ENCODE measurements at places on chromosomes 5 and 9.

DNA sequence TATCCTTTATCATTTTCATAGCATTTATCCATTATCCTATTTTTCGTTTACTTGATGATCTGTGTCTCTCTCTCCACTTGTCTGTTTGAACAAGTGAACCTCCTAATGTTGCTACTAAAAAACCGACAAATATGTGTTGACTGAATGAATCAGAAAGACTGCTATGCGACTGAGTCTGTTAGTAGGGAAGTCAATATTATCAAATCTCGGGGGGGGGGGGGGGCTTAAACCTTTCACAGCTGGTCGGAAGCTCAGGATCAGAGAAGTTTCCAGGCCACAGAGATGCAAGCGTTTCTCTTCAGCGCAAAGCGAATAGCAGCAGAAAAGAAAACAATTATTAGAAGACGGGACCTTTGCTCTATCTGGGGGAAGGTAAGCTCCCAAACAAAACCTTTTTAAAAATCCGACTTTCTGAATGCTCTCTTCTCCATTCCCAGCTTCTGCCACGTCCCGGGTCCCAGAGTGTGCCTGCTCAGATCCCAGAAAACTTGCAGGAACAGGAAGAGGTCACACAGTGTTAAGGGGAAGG is 412 bp downstream of the RIOK2 start:
- no peak for DNase-seq

DNA sequence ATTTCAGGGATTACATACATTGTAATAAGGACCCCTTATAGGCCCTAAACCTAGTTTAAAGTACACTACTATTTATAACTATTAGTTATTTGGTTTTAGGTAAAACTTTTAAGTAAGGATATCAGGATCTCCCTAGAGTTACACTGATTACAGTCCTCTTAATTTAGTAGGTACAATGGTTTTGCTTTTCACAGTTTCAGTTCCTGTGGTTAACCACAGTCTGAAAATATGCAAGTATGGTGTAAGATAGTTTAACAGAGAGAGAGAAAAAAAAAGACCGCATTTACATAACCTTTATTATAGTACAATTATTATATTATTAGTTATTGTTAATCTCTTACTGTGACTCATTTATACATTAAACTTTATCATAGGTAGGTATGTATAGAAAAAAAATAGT is 725.3 kb upstream of the PTPRD start:
- DNase-seq: no peak

DNA sequence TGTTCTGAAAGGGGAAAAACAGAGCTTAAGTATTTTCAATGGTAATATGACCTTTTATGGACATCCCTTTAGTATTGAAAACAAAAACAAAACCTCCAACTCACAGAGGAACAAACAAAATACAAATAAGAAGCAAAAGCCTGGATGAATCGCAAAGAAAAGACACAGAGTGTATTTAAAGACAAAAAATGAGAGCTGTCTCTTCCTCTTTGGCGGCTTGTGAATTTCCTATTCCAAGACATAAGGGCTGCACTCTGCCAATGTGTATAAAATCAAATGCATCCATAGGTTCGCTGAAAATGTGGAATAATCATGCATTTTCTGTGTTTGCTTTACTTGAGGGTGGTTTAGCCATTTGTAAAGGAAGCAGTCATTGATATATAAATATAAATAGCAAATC is 739.3 kb upstream of the ZNF608 start:
- DNase-seq: no peak

DNA sequence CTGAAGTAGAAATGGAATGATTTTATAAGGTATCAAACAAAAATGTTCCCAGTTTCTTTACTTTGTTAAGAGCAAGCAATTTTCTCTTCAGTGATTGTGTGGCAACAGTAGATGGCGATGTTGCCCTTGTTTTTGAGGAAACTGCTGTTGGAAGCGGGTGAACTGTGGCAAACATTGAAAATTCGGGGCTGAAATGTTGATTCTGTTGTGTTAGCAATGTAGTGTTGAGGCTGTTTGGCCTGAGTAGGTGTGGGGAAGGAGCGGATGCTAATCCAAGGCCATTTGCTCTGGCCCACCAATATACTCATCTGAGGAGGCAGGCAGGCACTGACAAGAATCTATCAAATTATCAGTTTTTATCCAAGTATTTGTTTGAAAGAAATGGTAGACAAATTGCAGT is 129.8 kb downstream of the SLC12A2 start:
- DNase-seq: no peak

DNA sequence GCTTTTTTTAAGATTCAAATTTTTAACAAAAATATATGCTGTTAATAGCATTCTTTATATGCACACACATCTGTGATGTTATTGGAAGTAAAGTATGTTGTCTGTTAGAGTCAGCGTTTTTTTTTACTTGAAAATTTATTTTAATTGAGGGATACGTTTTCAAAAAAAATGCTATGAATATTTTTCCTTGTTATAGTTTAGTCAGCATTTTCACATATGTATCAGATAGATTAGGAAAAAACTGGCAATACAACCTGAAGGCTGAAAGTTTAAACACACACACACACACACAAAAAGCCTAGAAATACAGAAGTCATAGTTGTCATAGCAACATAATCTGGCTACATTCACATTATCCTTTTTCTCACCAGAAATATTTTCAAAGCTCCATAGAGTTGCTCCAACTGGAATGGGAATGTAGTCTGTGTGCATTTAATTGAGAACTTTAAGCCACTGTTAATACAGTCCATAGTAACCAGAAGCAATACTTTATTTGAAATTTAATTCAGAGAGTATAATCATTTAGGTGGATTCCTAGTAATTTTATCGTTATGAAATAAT is 116.6 kb downstream of the CDH12 start:
- no peak for DNase-seq

DNA sequence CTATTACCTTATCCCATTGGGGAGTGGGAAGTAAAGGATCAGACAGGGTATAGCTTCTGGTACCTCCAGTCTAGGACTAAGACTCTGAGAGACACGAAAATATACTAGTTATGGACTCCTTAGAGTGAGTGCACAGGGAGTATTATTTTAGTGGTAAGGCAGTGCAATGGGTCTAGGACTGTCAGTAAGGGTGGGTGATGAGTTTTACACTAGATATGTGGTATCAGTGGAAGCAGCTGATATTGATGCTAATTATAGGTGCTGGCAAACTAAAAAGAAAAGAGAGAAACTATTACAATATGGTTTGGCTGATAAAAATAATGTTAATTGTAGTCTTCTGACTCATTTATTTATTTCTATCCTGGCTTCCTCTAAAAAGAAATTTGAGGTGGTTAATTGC is 118.6 kb downstream of the UNC13B start:
- no peak for DNase-seq

DNA sequence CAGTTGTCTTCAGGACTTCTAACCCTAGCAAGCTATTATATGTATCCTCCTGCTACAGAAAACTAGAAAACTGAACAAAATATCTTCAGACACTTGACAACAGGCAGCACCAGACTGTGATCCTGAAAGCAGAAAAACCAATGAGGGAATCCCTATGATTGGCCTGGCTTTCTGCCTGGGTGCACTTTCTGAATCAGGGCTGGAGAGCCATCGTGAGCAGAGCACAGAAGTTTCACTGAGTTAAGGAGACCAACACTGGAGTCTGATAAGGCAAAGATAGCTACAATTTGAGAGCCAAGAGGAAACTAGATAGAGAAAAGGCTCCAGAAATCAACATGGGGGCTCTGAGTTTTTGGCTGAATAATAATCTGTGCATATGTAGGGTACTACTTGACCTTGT is 106.5 kb downstream of the FANCC start:
- DNase-seq: no peak

DNA sequence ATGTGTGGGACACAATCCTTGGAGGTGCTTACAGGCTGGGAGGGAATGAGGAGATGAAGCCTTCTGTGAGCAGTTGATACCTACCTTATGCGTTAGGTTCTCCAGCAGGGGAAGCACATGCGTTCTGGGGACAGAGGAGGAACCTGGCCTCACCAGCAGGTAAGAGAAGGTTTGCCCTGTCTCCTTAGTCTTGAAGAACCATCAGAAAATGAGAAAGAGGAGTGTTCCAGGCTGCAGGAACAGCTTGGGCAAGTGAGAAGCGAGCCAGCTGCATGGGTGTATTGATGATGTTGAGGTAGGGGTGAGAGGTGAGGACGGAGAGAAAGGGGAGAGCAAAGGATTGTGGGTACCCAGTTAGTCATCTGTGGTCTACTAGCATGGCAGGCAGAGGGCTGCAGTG is 156.9 kb upstream of the MVB12B start:
- DNase-seq: no peak

GRCh38 chr5:115542651-115543364 is 1.8 kb downstream of the FEM1C start:
- DNase-seq: no peak

DNA sequence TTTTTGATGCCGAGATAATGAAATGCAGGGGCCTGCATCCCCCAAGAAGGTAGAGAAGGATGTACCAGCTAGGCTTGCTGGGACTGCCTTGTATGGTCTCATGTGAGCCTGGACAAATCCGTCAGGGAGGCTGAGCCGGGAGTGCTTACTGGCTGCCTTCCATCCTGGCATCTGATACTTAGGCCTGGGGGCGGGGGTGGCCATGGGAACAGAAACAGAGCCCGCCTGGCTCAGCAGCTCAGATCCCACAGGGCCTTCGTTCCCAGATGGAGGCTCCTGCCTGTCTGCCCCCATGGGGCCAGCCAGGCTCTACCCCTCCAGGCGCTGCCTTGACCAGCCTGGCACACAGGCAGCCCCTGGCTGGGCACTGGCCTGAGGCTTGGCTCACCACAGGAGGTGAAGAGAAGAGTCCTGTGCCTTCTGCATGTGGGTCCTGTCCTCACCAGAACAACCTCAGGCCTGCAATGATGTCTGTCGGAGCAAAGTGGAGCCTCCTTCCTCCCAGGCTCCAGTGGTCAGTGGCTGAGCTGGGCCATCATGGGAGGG is 10.5 kb upstream of the SPATA31E1 start:
- no peak for DNase-seq

DNA sequence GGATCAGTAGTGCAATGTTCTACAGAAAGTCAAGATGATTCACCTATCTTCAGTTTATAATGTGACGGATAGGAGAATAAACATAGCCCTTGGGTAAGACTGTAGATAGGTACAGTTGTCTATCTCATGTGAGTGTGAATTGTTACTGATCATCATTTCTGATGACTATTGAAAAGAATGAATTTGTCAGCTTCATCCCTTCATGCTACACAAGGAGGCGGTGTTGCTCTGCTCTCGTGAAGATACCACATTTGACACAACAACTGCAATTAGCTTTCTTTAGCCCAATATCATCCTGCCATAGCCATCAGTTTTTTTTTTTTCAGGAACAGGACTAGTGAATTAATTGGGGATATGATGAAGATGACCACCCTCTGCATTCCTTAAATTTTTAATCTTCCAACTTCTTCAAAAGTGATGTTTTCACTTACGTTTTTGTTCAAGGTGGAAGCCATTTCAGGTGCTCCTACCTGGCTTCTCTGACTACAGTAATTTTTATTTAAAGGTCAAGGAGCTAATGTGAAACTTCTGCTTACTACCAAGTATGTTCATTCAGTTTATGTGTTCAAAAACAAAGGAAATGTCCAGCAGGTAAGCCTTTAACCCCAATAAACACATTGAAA is 152.9 kb upstream of the MOCS2 start:
- no peak for DNase-seq

DNA sequence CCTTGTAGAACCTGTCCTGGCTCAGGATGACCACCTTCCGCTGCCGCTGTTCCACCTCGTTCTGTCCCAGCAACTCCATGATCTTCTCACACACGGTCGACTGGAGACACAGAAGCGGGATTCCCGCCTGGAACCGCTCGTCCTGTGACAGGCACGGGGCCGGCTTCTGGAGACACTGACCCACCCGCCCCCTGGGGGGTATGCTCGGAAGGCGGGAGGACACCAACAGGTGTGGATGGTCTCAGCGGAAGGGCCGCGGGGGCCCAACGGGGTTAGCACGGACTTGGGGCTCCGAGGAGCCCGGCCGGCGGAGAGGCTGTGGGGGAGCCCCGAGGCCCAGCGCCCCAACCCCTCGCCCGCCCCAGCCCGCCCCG is 530 bp downstream of the UCK1 start:
- no peak for DNase-seq

- DNase-seq: no peak
Measured at GRCh38 chr9:116032683-116033440, 120.7 kb upstream of the PAPPA start.

GRCh38 chr5:142737179-142737578 is 33.0 kb upstream of the ARHGAP26 start:
- DNase-seq: peak; percentile 8
